ENCODE measurements at places on chromosomes 2 and 18.

DNA sequence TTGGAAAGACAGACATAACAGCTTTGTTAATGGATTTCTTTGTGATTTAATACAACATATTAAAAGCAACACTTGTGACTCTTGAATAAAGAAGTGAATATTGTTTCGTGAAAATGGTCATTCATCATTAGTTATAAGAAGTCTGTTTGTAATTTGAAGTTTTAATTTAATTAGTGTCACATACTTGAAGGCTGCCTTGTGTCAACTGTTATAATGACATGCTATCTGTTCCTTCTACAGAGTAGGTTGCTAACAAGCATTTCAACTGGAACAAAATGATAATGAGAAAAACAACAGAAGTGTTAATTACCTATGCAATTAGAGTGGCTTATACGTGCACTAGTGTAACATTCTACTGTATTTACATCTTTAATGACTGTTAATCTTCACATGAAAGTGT, 624.7 kb downstream of the LRP1B start:
- H3K4me1 ChIP-seq, result no peaks in the 10 kb centered on the region
- no peak for DNase-seq
- no peak overlapping the region for H3K27ac ChIP-seq
- H3K27me3 ChIP-seq, result no peaks in the 10 kb centered on the region
- no peaks in the 10 kb centered on the region for H3K36me3 ChIP-seq

GRCh38 chr18:60445341-60445740, 72.8 kb upstream of the MC4R start:
- H3K4me3 ChIP-seq, result no peak overlapping the region
- H3K27me3 ChIP-seq, result no peaks in the 10 kb centered on the region
- H3K36me3 ChIP-seq, result no peaks in the 10 kb centered on the region
- DNase-seq, result no peak
- H3K4me1 ChIP-seq, result no peaks in the 10 kb centered on the region

GRCh38 chr2:72681016-72681995, 144.5 kb downstream of the EXOC6B start:
- H3K4me1 ChIP-seq, result no peaks in the 10 kb centered on the region
- no peak overlapping the region for H3K27ac ChIP-seq
- DNase-seq, result no peak

DNA sequence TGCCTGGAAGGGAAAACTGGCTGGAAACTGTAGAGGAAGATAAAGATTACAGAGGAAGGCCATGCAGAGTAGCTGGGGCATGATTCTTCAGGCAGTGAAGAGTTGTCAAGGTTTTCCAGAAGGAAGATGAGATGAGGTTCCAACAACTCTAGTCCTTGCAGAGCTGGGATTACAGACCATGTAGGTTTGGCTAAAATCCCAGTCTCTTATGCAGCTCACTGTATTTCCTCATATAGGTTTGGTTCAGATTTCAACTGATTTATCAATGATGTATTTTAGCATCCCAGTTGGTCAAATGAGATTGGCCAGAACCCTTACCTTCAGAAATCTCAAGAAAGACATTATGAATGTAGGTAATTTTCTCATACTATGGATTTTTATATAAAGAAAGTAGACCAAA, 16.4 kb downstream of the FAP start:
- no peak overlapping the region for H3K27ac ChIP-seq
- H3K4me1 ChIP-seq, result no peaks in the 10 kb centered on the region
- DNase-seq, result no peak
- H3K27me3 ChIP-seq, result peaks cover 24% of the 10 kb centered on the region

- DNase-seq, result no peak
- H3K27me3 ChIP-seq, result peaks cover 2% of the 10 kb centered on the region
- no peak overlapping the region for H3K4me3 ChIP-seq
- no peak overlapping the region for H3K27ac ChIP-seq
- no peaks in the 10 kb centered on the region for H3K36me3 ChIP-seq
These were observed 17.5 kb upstream of the LONRF2 start for GRCh38 chr2:100339823-100340222.

DNA sequence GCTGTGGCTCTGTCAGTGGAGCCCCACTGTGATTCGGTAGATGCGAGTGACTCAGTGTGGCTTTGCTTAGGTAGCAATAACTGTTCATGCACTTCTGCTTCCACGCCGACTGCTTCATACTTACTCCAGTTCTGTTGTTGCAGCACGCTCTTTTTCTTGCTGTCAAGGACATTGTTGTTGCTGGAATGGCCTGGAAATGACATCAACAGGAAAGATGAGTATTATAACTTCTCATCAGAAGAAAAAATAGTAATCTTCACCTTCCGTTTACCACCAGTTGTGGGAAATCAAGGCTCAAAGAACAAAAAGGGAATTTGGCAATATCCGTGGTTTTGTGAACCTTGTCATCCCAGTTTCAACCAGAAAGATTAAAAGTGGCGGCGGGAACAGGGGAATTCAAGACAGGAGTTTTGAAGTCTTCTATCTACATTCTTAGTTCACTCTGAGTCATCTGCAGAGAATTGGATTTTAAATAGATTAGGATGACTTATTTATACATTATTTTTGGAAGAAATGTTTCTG, 8.3 kb downstream of the TM4SF20 start:
- no peaks in the 10 kb centered on the region for H3K36me3 ChIP-seq
- no peak for DNase-seq
- no peak overlapping the region for H3K27ac ChIP-seq
- H3K27me3 ChIP-seq, result no peaks in the 10 kb centered on the region
- H3K4me1 ChIP-seq, result no peaks in the 10 kb centered on the region

- no peaks in the 10 kb centered on the region for H3K36me3 ChIP-seq
- H3K27ac ChIP-seq, result no peak overlapping the region
- no peaks in the 10 kb centered on the region for H3K27me3 ChIP-seq
- no peaks in the 10 kb centered on the region for H3K4me1 ChIP-seq
- DNase-seq, result no peak
These were observed 101.7 kb upstream of the ZSWIM2 start for GRCh38 chr2:186950694-186951093.

DNA sequence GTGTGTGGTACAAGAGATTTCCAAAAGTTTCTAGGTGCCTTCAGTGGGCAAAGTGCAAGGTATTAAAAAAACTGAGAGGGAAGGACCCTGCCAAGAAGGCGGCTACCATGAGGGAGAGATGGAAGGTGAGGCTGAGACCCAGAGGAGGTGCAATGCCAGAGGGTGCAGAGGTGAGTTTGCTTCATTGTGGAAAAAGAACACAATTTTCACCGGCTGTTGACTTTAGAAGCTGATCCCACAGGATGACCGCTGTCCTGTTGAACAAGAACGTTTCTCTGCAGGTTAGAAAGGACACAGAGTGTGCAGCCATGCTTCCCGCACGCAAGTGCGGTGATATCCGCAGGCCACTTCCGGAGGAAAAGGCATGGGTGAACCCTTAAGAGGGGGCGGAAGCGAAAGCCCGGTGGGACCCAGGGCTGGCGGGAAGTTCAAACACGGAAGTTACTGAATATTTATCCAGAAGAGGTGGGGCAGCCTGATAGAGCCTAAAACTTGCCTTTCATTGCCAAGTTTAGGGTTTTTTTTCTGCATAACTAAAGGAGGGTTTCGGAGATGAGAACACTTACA, 16.6 kb downstream of the SP110 start:
- H3K36me3 ChIP-seq, result peaks cover 96% of the 10 kb centered on the region
- DNase-seq, result no peak
- no peaks in the 10 kb centered on the region for H3K27me3 ChIP-seq

- no peak overlapping the region for H3K4me3 ChIP-seq
- no peak for DNase-seq
- H3K27ac ChIP-seq, result no peak overlapping the region
- no peaks in the 10 kb centered on the region for H3K36me3 ChIP-seq
- H3K4me1 ChIP-seq, result peaks cover 17% of the 10 kb centered on the region
- H3K27me3 ChIP-seq, result peaks cover 2% of the 10 kb centered on the region
These were observed 3.7 kb upstream of the GAREM2 start for GRCh38 chr2:26169226-26169625.

DNA sequence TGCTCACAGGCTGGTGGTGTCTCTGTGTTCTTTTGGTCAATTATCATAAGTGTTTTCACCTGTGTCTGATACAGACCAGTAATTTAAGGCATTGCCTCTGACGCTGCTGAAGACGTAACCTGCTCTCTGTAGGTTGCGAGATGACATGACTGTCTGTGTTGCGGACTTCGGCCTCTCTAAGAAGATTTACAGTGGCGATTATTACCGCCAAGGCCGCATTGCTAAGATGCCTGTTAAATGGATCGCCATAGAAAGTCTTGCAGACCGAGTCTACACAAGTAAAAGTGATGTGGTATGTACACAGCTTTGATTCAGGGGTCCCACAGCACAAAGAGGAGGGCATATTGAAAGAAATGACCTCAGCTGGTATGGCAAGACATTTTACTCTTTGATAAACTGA, 33.8 kb upstream of the TMEM87B start:
- H3K4me1 ChIP-seq, result no peaks in the 10 kb centered on the region
- H3K27ac ChIP-seq, result no peak overlapping the region
- H3K4me3 ChIP-seq, result no peak overlapping the region

DNA sequence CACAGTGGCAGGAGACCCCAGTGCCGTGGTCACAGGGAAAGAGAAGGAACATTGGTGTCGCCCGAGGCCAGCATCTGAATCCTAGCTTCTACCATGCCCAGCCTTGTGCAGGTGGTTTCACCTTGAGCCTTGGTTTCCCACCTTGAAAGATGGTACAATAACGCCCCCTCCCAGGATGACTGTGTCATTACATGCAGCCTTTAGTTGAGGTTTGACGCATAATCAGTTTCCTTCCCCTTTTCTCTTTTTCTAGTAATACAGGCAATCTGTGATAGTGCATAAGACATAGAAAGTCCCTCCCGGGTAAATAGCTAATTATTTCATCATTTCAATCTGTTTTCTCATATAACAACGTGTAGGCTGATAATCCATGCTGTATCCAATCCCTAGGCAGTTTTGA, 29.8 kb upstream of the ZNF407 start:
- H3K4me3 ChIP-seq, result no peak overlapping the region
- no peak for DNase-seq
- no peak overlapping the region for H3K27ac ChIP-seq
- H3K36me3 ChIP-seq, result no peaks in the 10 kb centered on the region
- no peaks in the 10 kb centered on the region for H3K27me3 ChIP-seq
- H3K4me1 ChIP-seq, result no peaks in the 10 kb centered on the region

DNA sequence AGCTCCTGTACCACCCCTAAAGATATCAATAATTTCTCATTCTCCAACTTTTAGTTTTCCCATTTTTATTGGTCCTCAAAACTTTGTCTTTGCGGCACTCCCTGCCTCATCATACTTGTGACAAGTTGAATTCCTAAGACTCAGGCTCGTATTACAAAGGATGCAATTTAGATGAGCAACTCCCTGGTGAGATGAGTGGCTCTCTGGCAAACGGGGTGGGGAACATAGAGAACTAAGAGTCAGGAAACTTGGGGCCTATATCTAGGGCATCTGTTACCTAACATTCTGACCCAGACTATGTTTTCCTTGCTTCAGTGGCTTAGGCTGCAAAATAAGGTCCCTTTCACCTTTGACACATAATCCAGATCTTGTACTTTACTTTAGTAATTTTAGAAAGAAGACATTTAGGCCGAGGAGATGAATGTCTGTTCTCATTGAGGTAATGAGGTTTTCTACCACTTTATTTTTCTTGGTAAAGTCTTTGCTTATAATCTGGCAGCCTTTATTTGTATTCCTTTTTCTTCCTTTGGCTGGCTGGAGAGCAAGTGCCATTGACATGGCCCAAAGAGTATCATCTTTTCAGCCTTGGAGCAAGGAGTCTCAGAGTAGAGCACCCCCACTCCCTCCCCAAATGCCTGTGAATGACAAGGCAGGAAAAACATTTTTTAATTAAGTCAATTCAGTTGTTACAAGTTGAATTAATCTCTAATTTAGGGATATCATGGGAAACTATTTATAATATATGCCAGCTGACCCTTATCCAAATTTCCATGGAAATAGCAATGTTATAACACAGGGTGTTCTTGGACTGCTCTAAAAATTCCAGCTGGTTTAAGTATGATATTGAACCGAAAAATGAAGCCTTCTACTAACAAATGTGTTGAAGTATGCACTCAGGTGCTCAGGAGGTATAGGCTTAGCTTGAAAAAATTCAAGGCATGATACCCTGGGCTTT, 15.2 kb downstream of the TSPYL6 start:
- DNase-seq, result no peak
- no peaks in the 10 kb centered on the region for H3K36me3 ChIP-seq
- H3K4me1 ChIP-seq, result no peaks in the 10 kb centered on the region

Measured in CD4-positive, CD25-positive, alpha-beta regulatory T cell (primary cell).